GM12864 (cell line): ENCODE measurements at places on chromosomes 3 and 15.

GRCh38 chr3:25585361-25586166 lies 79.1 kb downstream of the TOP2B start:
- no peak for DNase-seq

- no peak for DNase-seq
Observed at GRCh38 chr3:123444023-123444422, 4.9 kb downstream of the ADCY5 start.

GRCh38 chr3:65483480-65483879 lies 555.2 kb downstream of the MAGI1 start:
- no peak for DNase-seq

GRCh38 chr3:128176276-128176833 lies 23.1 kb downstream of the EEFSEC start:
- DNase-seq = no peak

DNA sequence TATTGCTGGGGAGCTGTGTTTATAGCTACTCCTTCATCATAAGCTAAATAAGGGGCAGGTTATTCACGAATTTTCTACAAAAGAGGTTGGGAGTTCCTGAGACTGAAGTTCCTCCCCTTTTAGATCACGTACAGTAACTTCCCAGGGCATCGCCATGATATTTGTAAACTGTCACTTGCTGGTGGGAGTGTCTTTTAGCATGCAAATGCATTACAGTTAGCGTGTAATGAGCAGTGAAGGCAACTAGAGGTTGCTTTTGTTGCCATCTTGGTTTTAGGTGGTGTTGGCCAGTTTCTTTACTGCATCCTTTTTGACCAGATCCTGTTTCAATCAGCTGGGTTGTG lies 64.4 kb downstream of the IL12A start:
- DNase-seq = no peak

DNA sequence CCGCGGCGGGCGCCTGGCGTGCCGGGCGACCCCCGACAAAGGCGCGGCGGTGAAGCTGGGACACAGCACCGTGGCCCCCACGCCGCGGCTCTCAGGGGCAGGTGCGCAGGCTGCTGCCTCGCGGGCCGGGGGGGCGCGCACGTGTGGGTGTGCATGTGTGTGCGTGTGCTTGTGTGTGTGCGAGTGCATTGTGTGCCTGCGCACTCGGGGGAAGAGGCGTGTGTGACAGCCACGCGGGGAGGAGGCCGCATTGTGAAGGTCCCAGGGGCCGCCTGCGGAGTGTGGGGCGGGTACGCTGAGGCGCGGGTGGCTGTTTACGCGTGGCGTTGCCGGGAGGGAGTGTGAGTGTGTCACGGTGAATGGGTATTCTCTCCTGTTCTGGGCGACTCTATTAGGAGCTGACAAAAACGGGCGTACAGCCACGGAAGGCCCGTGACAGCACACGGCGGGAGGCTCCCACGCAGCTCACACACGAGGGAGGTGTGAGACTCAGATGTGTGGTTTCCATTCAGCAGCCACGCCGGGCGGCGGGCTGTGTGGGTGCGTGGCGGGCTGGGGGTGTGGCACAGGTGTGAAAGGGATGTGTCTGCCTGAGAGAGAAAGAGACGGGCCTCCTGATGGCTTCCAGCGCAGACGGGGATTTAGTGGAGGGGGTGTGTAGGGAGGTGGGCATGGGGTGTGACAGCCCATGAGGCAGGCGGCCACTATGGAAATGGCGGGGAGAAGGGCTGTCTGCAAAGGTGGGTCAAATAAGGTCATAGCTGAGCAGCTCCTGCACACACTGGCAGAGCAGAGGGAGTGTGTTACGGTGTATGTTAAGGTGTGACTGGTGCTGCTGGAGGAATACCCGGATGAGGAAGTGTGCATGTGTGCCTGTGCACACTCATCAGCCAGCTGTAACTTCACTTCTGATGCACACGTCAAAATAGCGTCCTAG lies 750 bp downstream of the PODXL2 start:
- peak; percentile 36 for DNase-seq

GRCh38 chr3:173703771-173704170 lies 306.2 kb downstream of the NLGN1 start:
- no peak for DNase-seq

- no peak for DNase-seq
Observed at GRCh38 chr3:126351771-126352475, 5.3 kb downstream of the KLF15 start.

GRCh38 chr3:137769322-137770065 lies 5.4 kb downstream of the SOX14 start:
- DNase-seq = no peak

DNA sequence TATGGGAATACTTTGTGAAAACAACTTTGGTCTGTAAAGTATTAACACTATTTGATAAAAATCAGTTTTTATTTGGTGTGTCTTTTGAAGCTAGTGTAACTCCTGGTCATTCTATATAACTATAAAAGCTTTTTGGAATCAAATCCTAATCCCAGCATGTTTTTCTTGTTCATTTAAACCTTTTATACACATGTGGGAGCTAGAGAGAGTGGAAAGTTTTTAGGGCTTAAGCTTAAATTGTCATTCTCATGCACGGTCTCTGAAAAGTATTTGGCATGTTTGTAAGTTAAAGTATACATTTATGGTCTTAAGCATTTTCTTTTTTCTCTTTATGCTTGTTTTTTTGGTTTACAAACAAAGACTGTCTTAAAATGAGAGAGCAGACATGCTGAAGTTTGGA lies 83.4 kb upstream of the RARB start:
- DNase-seq = no peak

GRCh38 chr3:52458031-52458760 lies 2.8 kb downstream of the NISCH start:
- DNase-seq = no peak

DNA sequence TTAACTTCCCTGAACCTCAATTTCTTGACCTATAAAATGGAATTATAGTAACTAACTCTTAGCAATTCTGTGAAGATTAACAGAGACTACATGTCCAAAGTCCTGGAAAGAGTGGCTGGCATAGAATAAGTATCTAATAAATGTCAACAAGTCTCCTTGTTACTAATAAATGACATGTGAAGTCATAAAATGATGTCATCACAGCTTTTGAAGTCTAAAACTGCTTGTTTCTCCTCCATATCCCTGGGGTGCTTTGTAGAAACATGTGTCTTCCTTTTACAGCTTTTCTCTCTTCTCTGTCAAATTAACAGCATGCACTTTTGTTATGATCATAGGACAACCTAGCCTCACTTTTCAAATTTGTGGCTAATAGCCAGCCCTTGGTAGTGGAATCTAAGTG lies 510.2 kb downstream of the NTRK3 start:
- no peak for DNase-seq

GRCh38 chr3:151387432-151387831 lies 2.9 kb upstream of the P2RY12 start:
- no peak for DNase-seq

- no peak for DNase-seq
Observed at GRCh38 chr15:63186065-63186464, 3.3 kb upstream of the RAB8B start.

GRCh38 chr3:192992361-192992760 lies 74.7 kb upstream of the MB21D2 start:
- DNase-seq = no peak

DNA sequence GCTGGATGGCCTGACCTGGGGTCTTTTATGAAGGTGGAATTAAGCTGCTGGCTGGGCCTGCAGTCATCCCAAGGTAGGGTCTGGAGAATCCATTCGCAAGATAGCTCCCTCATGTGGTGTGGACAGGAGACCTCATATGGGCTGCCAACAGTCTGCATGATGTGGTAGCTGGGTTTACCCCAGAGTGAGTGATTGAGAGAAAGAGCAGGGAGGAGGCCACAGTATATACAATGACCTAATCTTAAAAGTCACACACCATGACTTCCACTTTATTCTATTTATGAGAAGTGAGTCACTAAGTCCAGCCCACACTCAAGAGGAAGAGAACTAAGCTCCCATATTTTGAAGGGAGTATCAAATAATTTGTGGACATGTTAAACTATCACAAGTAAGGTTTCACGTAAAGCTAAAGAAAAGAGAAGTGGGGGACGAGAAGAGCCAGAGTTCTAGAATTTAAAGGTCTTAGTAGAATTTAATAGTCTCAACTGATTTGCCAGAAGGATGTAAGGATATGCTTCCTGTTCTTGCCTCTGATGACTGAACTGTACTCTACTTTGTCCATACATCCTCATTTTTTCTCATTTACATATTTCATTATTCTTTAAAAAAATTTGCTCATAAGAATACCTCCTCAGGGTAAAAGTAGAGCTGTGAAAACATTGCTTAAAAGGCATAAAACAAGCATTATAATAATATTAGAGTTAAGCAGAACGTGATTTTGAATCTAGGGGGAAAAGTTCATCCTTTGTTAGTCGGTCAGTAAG lies 184.4 kb downstream of the PEX5L start:
- peak; percentile 3 for DNase-seq

- DNase-seq = peak; percentile 57
Observed at GRCh38 chr15:83983634-83984458, 251.7 kb upstream of the GOLGA6L4 start.

GRCh38 chr3:62153231-62153630 lies 220.1 kb downstream of the FEZF2 start:
- DNase-seq = no peak

- DNase-seq = no peak
Observed at GRCh38 chr3:150447631-150448465, 39.8 kb downstream of the TSC22D2 start.

- DNase-seq = no peak
Observed at GRCh38 chr3:35785234-35785888, 146.0 kb downstream of the ARPP21 start.

- no peak for DNase-seq
Observed at GRCh38 chr3:62781121-62781520, 94.1 kb downstream of the CADPS start.

DNA sequence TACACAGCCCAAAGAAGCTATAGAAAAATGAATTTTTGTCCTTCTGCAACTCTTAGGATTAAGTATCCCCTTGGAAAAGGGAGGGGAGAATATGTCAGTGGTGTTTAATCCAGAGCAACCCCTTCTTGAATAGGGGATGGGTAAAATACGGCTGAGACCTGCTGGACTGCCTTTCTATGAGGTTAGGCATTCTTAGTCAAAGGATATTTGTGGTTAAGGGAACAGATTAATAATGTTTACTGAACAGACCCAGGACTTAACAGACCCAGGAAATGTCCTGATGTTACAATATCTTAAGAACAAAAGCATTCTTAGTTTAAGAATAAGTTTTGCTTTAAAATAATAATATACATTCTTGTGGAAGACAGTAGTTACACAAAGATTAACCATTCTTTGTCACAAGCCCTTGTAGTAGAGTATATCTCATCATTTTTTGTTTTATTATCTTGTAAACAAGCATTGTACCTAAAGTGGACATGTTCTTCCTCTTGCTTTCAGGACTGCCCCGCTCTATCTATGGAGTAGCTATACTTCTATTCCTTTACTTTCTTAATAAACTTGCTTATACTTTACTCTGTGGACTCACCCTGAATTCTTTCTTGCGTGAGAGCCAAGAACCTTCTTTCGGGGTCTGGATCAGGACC lies 43.8 kb upstream of the B3GALNT1 start:
- DNase-seq = no peak

GRCh38 chr3:80663426-80663825 lies 895.6 kb upstream of the ROBO1 start:
- DNase-seq = no peak
